ENCODE measurements at places on chromosomes 6 and 20.

DNA sequence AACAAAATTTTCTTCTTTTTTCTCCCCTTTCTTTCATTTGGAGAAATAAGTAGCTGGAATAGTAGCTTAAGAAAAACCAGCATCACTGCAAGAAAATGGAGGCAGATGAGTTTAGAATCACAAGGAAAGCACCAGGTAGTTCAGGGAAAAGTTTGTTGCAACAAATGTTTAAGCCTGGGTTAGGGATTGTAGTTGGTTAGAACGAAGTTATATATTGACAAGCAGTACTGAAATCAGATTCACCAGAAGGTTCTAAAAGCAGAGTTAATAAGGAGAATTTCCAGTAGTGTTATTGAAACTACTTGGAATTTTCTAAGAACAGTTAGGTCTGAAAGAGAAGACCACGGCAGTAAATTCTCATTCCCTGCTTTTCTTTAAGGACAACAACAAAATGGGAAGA is 70.2 kb downstream of the BMP2 start:
- DNase-seq: no peak

DNA sequence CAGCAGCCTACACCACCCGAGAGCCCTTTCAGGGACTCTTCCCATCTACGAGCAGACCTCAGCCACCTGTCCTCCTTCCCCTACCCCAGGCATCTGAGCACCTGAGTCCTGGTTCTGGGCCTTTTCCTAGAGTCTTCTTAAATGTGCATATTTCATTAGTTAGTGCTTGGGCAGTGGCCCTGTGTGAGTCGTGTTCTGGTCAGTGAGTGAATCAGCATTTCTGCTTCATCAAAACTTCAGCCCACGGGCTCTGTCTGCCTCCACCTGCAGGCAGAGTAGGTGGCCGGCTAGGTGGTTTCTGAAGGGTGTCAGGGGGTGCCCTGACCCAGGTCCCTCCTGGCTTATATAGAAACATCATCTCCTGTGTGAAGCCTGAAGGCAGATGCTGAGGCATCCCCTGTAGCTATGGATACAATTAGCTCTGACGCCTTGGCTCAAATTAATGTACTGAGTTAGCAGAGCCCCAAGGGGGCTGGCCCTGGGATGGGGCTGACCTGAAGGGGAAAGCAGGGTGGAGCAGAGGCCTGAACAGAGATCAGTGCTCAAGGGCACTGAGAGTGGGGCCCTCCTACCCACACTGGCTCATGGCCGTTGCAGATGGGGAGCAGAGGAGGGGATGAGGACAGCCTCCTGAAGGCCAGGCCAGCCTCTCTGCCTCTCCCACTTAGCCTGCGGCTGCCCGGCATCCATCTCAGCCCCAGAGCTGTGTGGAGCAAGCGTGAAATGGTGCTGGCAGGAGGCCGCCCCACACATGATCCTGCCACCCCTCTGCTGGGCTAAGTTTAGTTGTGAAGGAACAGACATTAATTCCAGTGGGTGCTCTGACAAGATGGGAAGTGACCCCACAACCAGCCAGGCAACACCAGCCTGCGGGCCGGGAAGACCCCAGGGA is 13.6 kb downstream of the IP6K3 start:
- DNase-seq: no peak

- DNase-seq: no peak
Measured at GRCh38 chr6:155994086-155994485, 538.4 kb upstream of the NOX3 start.

DNA sequence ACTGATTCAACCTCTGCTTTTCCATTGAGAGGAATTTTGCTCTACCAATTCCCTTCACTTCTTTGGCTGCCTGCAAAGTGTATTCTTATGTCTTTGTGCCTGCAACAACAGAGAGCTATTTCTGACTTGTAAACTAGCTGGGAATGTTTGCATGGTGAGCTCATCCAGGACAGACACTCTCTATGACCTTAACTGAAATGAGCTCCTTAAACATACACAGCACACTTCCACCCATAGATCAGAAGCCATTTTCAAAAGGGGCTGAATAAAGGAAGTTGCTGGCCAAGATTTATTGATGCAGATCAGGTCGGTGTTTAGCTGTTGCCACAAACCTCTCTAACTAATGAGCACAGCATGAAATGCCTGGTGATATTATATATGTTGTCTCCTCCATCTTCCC is 377.7 kb downstream of the BTBD9 start:
- DNase-seq: peak; percentile 81

DNA sequence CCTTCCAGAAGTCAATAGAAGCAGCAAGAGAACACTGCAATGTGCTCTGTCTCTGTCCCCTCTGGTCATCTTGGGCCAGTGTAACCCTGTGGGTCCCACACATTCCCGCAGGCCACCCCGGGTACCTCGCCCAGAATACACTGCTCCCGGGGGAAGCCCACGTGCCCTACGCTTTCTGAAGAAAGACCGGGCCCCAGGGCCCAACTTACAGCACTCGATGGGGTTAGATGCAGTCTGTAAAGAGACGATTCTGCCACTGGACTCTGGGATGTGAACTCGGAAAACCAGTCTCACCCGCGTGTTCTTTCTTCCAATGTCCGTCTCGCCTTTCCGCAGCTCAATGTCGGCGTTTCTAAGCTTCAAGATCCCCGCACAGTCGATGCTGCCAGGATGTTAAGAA is 68.7 kb downstream of the NFATC2 start:
- no peak for DNase-seq

DNA sequence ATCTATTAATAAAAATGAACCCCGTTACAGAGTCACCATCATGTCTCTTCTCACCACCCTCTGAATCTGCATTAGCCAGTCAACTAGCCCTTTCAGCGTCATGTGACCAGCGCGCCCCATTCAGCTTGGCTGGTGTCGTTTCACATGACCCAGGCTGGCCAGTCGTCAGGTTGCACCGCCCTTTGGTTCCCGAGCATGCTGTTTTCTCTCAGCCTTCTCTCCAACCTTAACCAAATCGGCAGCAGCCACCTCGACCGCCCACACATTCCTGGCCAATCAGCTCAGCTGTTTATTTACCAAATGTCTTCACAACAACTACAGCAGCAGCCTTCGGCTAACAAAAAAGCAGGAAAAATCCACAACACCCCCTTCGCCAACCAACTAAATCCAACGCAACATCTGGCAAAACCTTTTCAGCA is 5.6 kb downstream of the SRSF3 start:
- DNase-seq: no peak

DNA sequence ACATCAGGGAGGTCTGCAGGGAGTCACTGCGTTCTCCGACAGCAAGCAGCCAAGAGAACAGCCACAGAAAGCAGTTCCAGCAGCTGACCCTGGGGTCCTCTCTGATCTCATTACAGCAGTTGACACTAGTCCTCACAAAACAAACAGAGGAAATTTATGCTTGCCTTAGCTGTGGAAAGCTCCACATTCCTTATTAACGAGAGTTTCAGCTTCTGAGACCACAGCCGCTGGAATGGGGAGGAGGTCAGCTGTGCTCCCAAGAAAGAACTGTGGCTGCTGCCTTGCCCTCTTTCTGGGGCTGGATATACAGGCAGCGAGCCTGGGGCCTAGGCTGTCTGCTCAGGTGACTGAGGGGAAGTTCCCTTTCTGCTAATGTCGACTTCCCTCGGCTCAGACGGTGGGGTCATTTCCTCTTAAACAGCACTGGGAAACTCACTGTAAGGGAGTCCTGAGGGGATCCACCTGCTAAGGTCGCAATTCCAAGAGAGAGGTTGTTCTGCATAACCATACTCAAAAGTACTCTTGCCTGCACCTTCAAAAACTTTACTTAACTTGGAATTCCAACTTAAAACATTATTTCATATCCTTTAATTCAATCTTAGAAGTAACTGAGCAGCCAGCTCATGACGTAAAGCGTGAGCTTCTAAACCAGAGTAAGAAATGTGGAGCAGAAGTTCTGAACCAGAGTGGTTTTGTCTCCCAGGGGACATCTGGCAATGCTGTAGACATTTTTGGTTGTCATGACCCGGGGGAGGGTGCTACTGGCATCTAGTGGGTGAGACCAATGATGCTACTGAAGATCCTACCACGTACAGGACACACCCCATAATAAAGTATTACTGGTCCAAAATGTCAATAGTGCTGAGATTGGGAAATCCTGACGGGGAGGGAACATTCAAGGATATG is 80.3 kb downstream of the BACH2 start:
- DNase-seq: peak; percentile 73

GRCh38 chr20:38649275-38649891 is 47.8 kb downstream of the ARHGAP40 start:
- DNase-seq: no peak

DNA sequence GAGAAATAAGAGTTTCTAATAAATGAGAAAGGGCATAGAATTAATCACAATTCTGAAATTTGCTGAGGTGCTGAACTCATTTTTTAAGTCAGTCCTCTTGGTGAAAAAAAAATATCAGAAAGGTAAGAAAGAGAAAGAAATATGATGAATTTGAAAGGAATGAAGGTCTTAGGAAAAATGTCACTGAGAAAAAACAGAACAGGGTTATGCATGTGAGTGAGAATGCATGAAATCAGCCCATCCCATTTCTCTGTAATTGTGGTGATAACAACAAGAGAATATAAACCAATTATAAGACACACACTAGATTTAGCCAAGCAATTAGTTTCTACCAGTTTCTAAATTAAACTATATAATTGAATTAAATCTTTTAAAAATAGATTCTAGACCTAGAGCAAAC is 138.9 kb downstream of the TBX18 start:
- no peak for DNase-seq

GRCh38 chr20:24917056-24917455 is 32.0 kb upstream of the CST7 start:
- DNase-seq: no peak

DNA sequence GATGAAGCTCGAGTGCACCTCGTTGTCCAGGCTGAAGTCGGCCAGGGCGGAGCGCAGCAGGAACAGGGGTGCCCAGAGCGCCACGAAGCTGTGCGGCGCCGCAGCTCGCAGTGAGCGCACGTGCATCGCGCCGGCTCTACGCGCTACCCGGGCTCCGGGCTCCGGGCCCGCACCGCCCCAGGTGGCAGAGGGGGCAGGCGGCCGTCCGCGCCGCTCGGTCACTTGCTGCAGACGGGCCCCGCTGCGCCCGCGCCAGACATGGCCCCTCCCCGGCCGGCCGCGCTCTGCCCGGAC is 497 bp downstream of the BMP7 start:
- no peak for DNase-seq

DNA sequence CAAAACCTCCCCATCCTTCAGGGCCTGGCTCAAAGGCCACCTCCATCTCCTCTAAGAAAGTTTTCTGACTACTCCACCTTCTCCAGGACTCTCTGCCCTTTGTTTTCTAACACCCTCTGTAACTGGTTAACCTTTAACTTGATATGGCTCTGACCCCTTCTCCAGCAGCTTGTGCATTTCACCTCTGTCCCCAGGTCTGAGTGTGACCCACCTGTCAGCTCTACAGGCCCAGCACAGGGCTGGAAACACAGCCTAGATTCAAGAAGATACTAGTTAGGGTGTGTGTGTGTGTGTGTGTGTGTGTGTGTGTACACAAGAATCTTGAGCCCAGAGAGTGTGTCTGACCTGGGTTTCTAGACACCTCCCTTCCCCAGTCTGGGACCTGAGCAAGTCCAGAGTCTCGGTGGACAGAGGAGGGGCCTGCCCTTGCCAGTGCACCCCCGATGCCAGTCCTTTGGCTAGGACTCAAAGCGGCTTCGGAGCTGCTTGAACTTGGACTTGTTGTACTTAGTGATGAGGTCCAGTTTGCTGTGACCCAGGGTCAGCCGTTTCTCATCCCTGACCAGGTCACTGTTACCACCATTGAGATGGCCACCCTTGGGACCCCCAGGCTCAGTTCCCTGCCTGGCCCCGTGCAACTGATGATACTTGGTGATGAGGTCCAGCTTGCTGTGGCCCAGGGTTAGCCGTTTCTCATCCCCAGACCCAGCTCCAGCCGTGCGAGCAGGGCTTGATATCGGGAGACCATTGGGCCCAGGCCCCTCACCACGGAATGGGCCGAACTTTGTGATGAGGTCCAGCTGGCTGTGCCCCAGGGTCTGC is 1.7 kb upstream of the EIF6 start:
- no peak for DNase-seq

DNA sequence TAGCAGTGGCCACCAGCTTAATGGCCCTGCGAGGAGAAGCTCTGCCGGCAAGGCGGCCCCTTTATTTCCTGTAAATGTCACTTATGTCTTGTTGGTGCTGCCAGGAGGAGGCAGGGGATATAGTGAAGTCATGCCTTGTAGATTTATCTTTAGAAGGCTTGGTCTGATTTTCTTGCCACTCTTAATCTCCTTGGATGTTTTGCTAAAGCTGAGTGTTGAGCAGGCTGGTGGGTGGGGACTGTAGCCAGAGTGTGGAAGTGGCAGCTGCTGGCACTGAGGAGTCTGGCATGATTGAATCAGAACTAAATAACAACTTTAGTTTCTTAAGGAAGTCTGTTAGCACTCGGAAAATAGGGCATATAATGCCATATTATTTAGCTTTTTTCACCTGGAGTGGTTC is 77.9 kb downstream of the PHF20 start:
- no peak for DNase-seq

- no peak for DNase-seq
Measured at GRCh38 chr6:74283532-74283931, 587.5 kb downstream of the CD109 start.

GRCh38 chr6:78589436-78589835 is 277.9 kb upstream of the IRAK1BP1 start:
- DNase-seq: no peak

DNA sequence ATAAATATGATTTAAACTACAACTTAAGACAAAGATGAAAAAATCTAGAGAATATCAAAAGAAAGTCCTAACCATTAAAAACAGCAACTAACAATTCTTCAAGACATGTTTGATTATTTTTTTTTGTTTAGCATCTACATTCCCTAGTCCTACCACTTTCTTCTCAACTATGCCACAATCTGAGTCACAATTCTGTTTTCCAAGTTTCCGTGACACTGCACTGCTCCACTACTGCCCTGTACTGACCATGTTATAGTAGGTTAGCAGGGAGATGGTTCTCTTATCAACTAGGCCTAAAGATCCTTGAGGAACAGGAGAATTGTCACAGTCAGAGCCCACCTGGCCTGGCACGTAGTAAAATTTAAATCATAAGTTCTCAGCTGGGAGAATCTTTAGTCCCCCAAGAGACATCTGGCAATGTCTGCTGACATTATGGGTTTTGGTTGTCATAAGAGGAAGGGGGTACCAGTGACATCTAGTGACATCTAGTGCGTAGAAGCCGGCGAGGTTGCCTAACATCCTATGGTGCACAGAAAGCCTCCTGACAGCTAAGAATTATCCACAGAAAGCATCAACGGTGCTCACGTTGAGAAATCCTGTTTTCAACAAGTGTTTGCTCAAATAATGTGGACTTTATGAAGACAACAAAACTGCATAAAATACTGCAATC is 100.5 kb downstream of the PDE10A start:
- no peak for DNase-seq

GRCh38 chr20:4763723-4764510 is 42.2 kb downstream of the PRND start:
- DNase-seq: no peak

DNA sequence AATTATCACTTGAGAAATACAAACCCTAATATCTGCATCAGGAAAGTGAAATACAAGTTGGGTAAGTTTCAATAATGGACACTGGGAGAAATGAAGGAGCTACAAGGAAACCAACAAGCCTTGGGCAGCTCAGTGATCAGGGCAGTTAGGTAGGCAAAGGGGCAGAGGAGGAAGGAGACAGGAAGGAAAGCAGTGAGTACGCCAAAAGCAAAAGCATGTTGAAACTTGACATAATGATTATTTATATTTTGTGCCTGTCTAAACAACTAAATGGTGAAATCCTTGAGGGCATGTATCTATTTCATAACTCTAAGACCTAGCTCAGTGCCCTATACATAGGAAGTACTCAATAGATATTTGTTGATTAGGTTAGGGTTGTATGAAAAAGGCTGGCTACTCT is 23.3 kb downstream of the PXT1 start:
- no peak for DNase-seq
